ENCODE measurements at places on chromosomes 5 and 9. TPM values are rescaled to one million over a fixed set of nuclear protein-coding genes. Genes with fewer than 3 reads are reported as not detected.

- no peak overlapping the region for H3K27ac ChIP-seq
- peaks cover 4% of the 10 kb centered on the region for H3K27me3 ChIP-seq
- no peaks in the 10 kb centered on the region for H3K4me1 ChIP-seq
- H3K36me3 ChIP-seq, result no peaks in the 10 kb centered on the region
- H3K4me3 ChIP-seq, result no peak overlapping the region
These were observed 3.1 kb downstream of the FAM163B start for GRCh38 chr9:133605856-133606707.

GRCh38 chr5:56176155-56176798 lies 56.9 kb downstream of the ANKRD55 start:
- no peaks in the 10 kb centered on the region for H3K27me3 ChIP-seq
- DNase-seq, result no peak
- H3K36me3 ChIP-seq, result no peaks in the 10 kb centered on the region
- H3K4me1 ChIP-seq, result no peaks in the 10 kb centered on the region
- peak overlapping the region; percentile 11 for H3K27ac ChIP-seq

- no peaks in the 10 kb centered on the region for H3K27me3 ChIP-seq
- H3K4me3 ChIP-seq, result no peak overlapping the region
- no peaks in the 10 kb centered on the region for H3K4me1 ChIP-seq
- H3K27ac ChIP-seq, result no peak overlapping the region
- H3K36me3 ChIP-seq, result no peaks in the 10 kb centered on the region
These were observed 119.9 kb upstream of the ANKRD55 start for GRCh38 chr5:56352808-56353590.

GRCh38 chr9:1522219-1522767 lies 472.1 kb downstream of the DMRT2 start:
- no peaks in the 10 kb centered on the region for H3K4me1 ChIP-seq
- H3K27ac ChIP-seq, result no peak overlapping the region
- H3K4me3 ChIP-seq, result no peak overlapping the region
- no peak for DNase-seq
- H3K36me3 ChIP-seq, result no peaks in the 10 kb centered on the region
- no peaks in the 10 kb centered on the region for H3K27me3 ChIP-seq

GRCh38 chr5:157263496-157264090 lies 2.3 kb upstream of the CYFIP2 start:
- peaks cover 14% of the 10 kb centered on the region for H3K4me1 ChIP-seq
- H3K4me3 ChIP-seq, result no peak overlapping the region
- DNase-seq, result no peak
- H3K27ac ChIP-seq, result no peak overlapping the region

GRCh38 chr5:94159144-94159543 lies 417.7 kb upstream of the POU5F2 start:
- no peaks in the 10 kb centered on the region for H3K27me3 ChIP-seq
- H3K4me3 ChIP-seq, result no peak overlapping the region
- no peaks in the 10 kb centered on the region for H3K4me1 ChIP-seq
- no peak overlapping the region for H3K27ac ChIP-seq

- H3K36me3 ChIP-seq, result no peaks in the 10 kb centered on the region
- no peak overlapping the region for H3K27ac ChIP-seq
- H3K27me3 ChIP-seq, result no peaks in the 10 kb centered on the region
These were observed 17.4 kb upstream of the SEC16A start for GRCh38 chr9:136499935-136500910.

DNA sequence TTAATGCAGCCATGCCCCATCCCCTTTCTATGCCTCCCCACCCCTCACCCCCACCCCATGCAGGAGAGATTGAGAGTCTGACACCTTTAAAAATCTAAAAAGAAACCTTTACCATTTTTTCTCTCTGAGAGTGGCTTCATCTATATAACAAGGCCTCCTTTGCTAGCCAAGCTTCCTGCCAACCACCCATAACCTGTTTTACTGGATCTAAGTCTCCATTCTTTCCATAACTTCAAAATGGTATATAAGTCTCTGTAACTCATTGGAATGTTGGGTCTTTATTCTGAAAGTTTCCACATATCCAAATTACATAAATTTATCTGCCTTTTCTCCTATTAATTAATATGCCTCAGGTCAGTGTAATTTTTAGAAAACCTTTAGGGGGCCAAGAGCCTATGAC lies 1174.0 kb downstream of the MAT2B start:
- no peaks in the 10 kb centered on the region for H3K27me3 ChIP-seq
- no peak overlapping the region for H3K4me3 ChIP-seq
- no peak for DNase-seq
- H3K36me3 ChIP-seq, result no peaks in the 10 kb centered on the region
- H3K4me1 ChIP-seq, result no peaks in the 10 kb centered on the region

The GNPDA1 gene
- 31.9 TPM for total RNA-seq

DNA sequence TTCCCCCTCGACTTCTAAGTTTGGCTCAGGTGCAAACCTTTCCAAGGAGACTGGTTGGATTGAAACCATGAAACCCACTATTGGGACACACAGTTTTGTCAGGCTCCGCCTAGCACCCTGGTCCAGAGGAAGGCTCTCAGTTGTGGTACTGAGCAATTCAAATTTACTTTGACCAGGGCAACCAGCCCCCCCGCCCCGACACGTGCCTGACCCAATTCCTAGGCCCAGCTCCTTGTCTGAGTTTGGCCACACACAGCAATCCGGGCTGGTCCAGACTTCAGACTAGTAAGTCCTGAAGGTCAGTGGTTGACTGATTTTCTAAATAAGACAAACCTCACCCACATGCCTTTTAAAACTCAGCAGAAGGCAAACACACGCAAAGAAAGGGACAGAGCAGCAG lies 132.7 kb downstream of the SLC12A2 start:
- DNase-seq, result no peak
- H3K27ac ChIP-seq, result no peak overlapping the region
- no peak overlapping the region for H3K4me3 ChIP-seq
- no peaks in the 10 kb centered on the region for H3K4me1 ChIP-seq

The PCDHGA7 gene
- 2.5 TPM for total RNA-seq

DNA sequence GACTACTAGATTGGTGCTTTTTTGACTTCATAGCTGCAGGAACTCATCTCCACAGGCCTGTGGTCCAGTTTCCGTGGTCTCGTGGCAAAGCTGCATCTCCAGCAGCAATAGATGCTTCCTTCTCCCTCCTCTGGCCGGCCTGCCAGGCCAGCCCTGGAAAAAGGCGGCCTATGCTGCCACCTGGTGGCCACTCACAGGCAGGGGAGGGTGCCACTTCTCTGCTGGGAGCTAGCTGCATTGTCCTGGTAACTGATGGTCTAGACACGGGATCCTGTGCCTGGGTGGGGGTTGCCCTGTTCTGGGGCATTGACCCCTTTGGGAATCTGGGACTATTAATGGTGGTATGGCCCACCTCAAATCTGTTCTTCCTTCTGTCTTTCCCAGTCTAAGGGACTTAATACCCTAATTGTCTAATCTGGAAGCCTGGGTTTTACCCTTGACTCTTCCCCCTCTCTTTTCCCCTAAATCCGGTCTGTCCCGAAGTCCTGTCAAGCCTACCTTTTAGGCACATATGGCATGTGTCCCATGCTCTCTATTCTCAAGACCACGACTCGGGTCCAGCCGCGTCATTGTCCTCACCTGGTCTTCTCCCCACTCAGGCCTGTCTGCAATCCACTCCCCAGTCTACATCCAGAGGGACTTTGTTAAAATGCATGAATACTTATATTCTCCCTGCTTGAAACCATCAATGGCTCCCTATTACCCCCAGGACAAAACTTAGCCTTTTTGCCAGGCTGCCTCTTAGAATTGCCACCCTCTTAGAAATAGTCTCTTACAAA lies 20.1 kb upstream of the PTGS1 start:
- H3K4me1 ChIP-seq, result peaks cover 9% of the 10 kb centered on the region
- no peak overlapping the region for H3K4me3 ChIP-seq
- H3K27me3 ChIP-seq, result no peaks in the 10 kb centered on the region
- H3K27ac ChIP-seq, result no peak overlapping the region

The LIFR gene
- total RNA-seq, result 98.2 TPM

The FOXD4L5 gene
- 0.38 TPM for total RNA-seq

DNA sequence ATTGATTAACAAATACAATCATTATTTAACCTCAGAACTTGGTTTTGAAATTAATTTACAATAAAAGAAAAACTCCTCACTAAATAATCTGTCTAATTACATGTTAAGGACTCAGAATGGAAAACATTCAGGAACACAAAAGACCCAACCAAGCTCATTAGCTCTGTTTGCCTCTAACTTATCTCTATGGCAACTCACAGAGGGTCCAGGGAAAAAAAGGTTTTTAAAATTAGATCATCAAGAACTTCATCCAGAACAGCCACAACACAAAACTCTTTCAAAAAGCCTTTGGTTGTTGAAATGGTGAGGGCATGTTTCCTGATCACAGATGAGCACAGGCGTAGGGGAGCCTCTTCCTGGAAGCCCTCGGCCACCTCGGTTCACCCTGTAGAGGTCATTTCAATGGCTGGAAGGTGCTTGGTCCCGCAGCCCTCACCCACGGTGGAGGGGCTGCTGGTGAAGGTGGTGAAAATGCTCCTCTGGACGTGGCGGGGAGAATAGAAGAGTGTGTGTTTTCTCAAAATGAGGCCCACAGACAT lies 17.2 kb upstream of the TCF7 start:
- no peak overlapping the region for H3K4me3 ChIP-seq
- no peaks in the 10 kb centered on the region for H3K27me3 ChIP-seq
- no peak for DNase-seq
- H3K4me1 ChIP-seq, result peaks cover 26% of the 10 kb centered on the region

The PCDHA5 gene
- 0.88 TPM for total RNA-seq

DNA sequence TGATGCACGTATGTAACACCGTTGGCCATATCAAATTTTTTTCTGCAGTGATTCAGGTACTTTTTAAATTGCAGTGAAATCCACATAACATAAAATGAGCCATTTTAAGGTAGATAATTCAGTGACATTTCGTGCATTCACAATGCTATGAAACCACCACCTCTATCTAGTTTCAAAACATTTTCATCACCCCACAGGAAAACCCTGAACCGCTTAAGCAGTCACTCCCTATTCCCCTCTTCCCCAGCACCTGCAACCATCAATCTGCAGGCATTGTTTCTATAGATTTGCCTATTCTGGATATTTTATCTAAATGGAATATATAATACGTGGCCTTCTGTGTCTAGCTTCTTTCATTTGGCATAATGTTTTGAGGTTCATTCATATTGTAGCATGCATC lies 79.2 kb downstream of the BOD1 start:
- H3K4me1 ChIP-seq, result no peaks in the 10 kb centered on the region
- no peak overlapping the region for H3K4me3 ChIP-seq
- no peak for DNase-seq

- no peaks in the 10 kb centered on the region for H3K27me3 ChIP-seq
- H3K4me1 ChIP-seq, result no peaks in the 10 kb centered on the region
- no peak overlapping the region for H3K27ac ChIP-seq
- H3K36me3 ChIP-seq, result no peaks in the 10 kb centered on the region
These were observed 677.5 kb upstream of the ST8SIA4 start for GRCh38 chr5:101580591-101580990.

DNA sequence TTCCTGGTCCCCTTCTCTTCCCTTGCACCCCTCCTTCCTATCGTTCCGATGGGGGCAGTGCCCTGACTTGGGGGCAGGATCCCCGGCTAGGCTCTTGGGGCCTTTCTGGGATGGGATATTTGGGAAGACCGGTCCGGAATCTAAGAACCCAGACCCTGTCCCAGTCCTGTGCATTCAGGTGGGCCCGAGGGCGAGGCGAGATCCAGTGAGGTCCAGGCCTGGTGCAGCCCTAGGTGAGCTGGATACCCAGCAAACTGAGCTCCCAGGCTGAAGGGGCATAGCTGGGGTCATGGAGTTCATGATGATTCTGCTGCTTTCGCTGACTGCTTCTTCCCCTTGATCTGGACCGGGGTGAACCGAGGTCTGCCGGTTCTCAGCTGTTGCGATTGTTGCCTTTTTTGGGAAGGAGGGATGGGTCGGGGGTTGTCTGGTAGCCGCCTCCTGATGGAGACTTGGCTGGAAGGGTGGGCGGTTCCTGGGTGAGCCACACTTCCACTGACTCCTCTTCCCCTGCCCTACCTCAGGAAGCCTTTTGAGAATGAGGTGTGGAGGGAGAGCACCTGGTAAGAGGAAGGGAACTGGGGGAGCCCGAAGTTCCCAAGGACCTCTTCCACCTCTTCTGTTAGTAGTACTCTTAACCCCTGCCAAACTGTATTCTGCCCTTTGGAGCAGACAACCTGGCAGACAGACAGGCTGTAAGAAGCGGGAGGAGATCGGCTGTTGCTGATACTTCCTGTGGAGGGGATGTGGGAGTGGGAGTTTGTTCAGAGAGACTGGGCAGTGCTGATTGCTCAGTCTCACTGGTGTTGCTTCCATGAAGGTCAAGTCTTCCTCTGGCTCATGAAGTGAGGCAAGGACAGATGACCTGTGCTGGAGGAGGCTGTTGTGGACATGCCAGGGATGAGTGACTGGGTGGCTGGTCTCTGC lies 1.0 kb downstream of the LRRC8A start:
- peak overlapping the region; percentile 100 for H3K4me3 ChIP-seq
- H3K4me1 ChIP-seq, result no peaks in the 10 kb centered on the region
- no peaks in the 10 kb centered on the region for H3K27me3 ChIP-seq
- DNase-seq, result peak; percentile 61

- no peaks in the 10 kb centered on the region for H3K4me1 ChIP-seq
- no peak overlapping the region for H3K27ac ChIP-seq
- no peak overlapping the region for H3K4me3 ChIP-seq
These were observed 144.6 kb upstream of the PPP1R26 start for GRCh38 chr9:135334953-135335460.

- no peaks in the 10 kb centered on the region for H3K27me3 ChIP-seq
- DNase-seq, result no peak
- H3K4me1 ChIP-seq, result no peaks in the 10 kb centered on the region
- no peaks in the 10 kb centered on the region for H3K36me3 ChIP-seq
- no peak overlapping the region for H3K4me3 ChIP-seq
- H3K27ac ChIP-seq, result no peak overlapping the region
These were observed 246.6 kb upstream of the IL12B start for GRCh38 chr5:159576902-159577301.

- H3K27ac ChIP-seq, result no peak overlapping the region
- H3K4me1 ChIP-seq, result no peaks in the 10 kb centered on the region
- H3K36me3 ChIP-seq, result no peaks in the 10 kb centered on the region
- no peak overlapping the region for H3K4me3 ChIP-seq
- H3K27me3 ChIP-seq, result no peaks in the 10 kb centered on the region
These were observed 44.8 kb upstream of the CLK4 start for GRCh38 chr5:178671602-178672144.

DNA sequence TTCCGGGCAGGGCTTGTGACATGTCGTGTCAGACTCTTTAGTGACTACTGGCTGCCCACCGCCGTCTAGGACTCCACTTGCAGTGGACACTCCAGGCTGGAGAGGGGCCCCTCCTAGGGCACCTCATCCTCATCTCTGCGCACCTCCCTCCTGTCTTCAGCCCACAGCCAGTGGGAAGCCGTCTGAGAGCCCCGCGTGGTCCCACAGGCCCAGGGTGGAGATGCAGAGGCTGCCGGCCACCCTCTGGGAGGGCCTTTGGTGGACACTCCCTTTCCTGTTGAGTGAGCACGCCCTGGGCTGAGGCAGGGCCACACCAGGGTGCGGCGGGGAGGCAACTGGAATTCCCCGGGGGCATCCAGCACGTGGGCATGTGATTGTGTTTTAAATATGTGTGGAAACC lies 80.5 kb downstream of the IRX2 start:
- no peak overlapping the region for H3K4me3 ChIP-seq
- H3K27me3 ChIP-seq, result no peaks in the 10 kb centered on the region
- H3K36me3 ChIP-seq, result no peaks in the 10 kb centered on the region
- H3K27ac ChIP-seq, result no peak overlapping the region
- no peak for DNase-seq

- no peaks in the 10 kb centered on the region for H3K36me3 ChIP-seq
- no peaks in the 10 kb centered on the region for H3K4me1 ChIP-seq
- H3K27ac ChIP-seq, result no peak overlapping the region
- no peak for DNase-seq
These were observed 73.7 kb upstream of the TNC start for GRCh38 chr9:115191667-115192066.

GRCh38 chr9:129583308-129584038 lies 37.4 kb downstream of the C9orf50 start:
- H3K27me3 ChIP-seq, result no peaks in the 10 kb centered on the region
- no peak overlapping the region for H3K27ac ChIP-seq
- no peak overlapping the region for H3K4me3 ChIP-seq
- no peaks in the 10 kb centered on the region for H3K36me3 ChIP-seq
- no peaks in the 10 kb centered on the region for H3K4me1 ChIP-seq

Data from Peyer's patch (tissue), 4 donors.